ENCODE measurements at places on chromosomes 6 and 20.
A peak's percentile ranks its signal among the peaks of the same experiment; 100 is the strongest.

GRCh38 chr6:73558624-73559398 lies 38.0 kb upstream of the EEF1A1 start:
- no peak for DNase-seq

DNA sequence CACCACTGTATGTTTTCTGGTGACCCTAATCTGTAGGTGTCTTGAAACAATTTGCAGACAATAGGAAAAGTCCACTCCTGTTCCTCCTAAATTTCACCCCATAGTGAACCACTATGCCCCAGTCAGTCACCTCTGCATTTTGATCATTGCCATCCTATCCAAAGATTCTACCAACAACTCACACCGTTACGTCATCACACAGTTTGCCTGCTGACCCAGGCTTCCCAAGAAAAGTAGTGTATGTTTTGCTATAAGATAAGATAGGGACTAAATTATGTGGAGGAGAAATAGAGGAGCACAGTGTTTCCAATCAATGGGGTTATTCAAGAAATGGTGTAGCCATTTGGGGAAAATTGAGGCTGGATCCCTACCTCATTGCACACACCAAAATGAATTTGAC lies 58.8 kb downstream of the GNAS start:
- DNase-seq = no peak

GRCh38 chr6:42572523-42572922 lies 8.7 kb downstream of the UBR2 start:
- no peak for DNase-seq

DNA sequence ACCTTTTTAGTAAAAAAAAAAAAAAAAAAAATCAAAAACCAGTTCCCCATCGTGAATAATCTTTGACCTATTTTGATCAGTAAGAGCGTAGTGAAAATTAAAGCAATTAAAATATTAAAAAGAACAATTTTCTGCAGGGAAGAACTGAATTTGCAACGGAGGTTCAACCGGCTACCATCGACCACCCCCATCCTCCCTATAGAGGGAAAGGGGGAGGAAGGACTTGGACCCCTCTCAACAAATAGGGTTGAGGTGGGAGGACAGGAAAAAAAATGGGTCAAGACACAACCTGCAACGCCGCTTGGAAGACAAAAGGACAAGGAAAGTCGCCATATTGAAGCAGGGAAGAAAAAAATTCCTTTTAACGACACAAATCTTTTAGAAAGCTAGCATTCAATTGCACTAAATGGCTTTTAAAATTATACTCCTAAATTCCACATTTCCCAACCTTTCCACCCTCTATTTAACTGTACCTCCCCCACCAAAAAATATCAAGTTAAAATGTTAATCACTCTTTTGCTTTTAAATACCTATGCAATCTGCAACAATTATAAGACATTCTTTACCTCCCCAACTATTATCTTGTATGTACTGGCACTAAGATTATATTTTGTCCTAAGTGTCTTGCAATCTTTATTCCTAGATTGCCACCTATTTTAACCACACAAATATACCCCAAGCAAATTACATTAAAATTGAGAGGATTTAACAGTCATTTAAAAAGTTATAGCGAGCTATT lies 1.7 kb downstream of the PPP1R10 start:
- peak; percentile 50 for DNase-seq

DNA sequence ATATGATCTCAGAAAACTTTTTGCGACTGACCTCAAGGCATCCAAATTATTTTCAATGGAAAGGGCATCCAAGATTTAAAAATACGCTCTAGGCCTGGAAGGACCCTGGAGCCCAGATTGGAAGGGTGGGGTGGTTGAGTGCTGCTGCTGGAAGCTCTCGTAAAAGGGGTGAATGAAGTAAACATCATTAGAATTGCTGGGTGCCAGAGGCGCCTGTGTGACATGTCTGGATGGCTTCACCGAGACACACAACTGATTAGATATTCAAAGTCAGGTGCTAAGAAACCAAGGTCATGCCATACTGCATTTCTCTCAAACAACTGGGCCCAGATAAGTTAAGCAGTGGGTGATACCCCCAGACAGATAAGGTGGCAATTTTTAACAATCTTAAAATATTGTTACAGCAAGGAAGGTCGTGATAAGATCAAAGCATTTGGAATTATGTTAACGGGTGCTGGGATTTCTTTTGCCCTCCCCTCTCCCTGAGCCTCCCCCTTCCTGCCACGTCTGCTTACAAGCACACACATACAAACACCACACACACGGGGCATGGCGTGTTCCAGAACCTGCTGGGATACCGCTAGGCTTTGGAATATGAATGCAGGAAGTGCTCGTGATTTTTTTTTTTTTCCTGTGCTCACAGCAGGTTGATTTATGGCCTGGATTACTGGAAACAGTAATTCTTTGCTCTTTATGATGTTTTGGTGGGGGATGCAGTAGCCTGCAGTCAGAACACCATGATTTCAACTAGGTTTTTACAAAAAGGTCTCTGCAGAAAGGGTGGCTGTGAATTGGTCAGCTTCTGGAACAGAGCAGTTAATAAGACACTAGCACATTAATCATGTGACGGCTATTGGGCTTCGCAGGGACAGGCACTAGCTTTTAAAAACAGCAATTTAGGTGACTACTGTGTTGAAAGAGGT lies 551.2 kb downstream of the QKI start:
- DNase-seq = no peak

All from retinal pigment epithelial cell (primary cell).